ENCODE measurements at places on chromosomes 2 and 18.

GRCh38 chr2:228433721-228434120, 252.2 kb upstream of the SPHKAP start:
- DNase-seq = no peak

GRCh38 chr2:48065096-48065495, 158.8 kb upstream of the FBXO11 start:
- DNase-seq = no peak

- no peak for DNase-seq
Measured at GRCh38 chr2:228705318-228705717, 523.8 kb upstream of the SPHKAP start.

- DNase-seq = no peak
Measured at GRCh38 chr2:11711751-11712150, 34.7 kb upstream of the LPIN1 start.

- no peak for DNase-seq
Measured at GRCh38 chr2:241381872-241382271, 25.8 kb downstream of the FARP2 start.

DNA sequence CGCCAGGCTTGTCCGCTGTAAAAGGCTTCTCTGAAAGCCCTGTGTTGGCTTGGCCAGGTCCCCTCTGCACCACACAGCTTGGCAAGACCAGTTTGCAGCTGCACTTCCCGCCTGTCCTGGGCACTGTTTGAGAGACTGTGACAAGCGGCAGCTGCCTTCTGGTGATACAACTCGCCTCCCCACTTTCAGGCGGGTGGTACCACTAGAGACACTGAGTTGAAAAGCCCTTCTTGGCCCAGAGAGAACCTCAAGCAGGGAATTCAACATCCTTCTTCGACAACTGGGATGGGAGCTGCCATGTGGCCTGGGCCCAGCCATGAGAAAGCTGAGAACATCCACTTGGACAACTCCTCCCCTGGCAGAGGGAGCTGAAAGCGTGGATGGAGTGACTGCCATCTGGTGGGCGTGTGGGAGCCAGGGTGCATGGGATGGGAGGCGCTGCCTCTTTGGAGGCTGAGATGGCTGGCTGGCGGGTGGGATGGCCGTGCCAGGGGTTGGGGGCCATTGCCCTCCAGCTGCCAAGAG, 125.5 kb upstream of the REV1 start:
- no peak for DNase-seq

- DNase-seq = peak; percentile 7
Measured at GRCh38 chr2:76599732-76600368, 889.1 kb upstream of the GCFC2 start.

DNA sequence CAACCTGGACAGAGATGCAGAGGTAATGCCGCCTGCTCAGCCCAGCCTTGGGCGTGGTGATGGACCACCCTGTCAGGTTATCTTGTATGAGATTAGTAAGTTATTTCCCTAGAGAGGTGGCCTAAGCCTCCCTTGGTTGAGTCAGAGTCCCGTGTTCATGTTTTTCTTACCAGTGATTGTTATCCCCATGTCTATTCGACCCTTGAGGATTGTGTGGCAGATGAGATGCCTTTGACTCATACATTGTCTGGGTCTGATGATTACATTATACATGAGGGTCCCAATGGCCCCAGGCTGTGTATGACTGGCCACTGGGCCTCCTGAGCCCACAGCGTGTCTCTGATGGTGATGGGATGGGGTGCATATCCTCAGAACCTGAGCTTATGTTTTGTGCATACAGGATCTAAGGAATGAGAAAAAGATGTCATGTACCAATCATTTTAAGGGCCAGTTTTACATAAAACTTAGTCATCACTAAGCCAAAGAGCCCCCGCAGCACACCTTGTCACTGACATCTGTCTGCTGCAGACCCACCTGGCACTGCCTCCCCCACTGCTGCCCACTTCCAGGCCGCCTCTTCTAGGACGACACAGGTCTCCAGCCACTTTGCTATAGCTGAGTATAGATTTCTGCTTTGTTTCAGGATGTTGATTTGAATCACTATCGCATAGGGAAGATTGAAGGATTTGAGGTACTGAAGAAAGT, 7.7 kb downstream of the PPP1R7 start:
- no peak for DNase-seq

DNA sequence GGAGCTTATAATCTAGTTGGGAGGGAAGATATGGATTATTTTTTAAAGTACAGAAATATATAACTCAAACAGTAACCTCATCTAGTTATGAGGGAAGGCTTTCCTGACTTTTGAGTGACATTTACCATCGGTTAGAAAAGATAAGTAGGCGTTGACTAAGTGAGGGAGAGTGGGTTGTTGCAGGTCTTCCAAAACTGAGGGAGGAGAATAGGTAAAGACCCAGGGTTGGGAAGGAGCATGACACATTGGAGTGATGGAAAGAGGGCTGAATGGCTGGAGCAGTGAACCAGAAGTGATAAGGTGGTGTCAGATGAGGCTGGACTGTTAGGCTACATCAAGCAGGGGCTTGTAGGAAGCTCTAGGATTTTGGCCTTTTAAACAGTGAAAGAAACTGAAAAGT, 10.6 kb upstream of the NUP35 start:
- DNase-seq = no peak

DNA sequence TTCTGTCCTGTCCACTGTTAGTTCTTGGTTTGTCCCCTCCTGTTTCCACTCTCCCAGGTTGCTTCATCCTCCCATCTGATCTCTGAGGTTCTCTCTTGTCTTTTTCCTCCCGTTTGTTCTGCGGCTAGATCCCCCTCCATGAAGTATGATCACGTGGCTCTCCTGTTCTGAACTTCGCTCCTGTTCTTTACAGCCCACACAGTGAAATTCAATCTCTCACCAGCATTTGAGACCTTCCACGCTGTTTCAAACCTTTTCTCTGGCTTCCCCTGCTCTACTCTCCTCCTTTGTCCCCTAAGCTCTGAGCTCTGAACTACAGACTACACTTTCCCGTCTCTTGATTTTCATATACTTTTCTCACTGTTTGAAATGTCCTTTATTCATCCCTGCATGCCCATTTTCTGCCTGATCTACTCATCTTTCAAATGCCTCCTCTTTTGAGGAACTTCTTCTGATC, 83.5 kb downstream of the OSBPL6 start:
- no peak for DNase-seq

- DNase-seq = no peak
Measured at GRCh38 chr2:234368861-234369261, 128.0 kb downstream of the ARL4C start.

GRCh38 chr2:127231130-127231865, 11.2 kb upstream of the CYP27C1 start:
- DNase-seq = no peak

DNA sequence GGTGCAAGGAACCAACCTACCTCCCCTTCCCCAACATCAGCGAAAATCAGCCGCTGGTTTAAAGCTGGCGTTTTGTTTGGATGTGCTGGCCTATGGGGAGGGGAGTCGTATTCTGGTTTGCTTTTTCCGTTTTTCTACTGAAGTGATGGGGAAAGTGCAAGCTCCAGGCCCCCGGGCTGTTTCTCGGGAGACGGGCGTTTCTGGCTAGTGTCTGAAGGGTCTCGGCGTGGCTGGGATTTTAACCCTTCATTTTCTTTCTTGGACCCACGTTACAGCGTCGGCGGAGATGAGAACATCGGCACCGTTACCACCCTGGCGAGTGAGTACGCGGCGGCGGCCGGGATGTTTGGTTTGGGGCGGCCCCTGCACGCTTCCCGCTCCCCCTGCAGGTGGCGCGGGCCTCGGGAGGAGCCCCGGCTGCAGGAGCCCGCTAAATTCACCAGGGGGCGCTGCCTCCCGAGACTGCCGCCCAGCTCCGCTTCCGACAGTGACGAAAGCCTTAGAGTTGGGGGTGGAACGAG, 70.7 kb downstream of the PLB1 start:
- DNase-seq = peak; percentile 95

- DNase-seq = no peak
Measured at GRCh38 chr2:28980368-28981015, 606 bp upstream of the TOGARAM2 start.

GRCh38 chr2:38475567-38475881, 98.5 kb upstream of the ATL2 start:
- DNase-seq = no peak

DNA sequence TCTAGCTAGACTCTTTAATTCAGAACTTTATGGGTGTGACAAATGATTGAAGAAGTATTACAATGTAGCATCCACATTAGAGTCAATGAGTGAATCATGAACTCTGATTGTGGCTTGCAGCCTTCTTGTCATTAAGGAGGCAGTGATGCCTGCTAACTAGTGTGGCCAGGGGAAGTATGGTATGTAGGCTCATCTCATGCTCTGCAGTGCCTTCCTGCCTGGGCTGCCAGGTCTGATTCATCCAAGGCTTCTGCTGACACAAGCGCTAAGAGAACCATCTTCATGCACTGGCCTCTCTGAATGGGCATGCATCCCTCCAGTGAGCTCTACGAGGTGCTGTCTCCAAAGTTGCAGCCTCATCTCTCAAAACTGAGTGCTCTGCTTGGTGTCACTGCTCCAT, 144.3 kb downstream of the MTCL1 start:
- no peak for DNase-seq

- DNase-seq = no peak
Measured at GRCh38 chr2:113922784-113923183, 32.9 kb downstream of the ACTR3 start.

DNA sequence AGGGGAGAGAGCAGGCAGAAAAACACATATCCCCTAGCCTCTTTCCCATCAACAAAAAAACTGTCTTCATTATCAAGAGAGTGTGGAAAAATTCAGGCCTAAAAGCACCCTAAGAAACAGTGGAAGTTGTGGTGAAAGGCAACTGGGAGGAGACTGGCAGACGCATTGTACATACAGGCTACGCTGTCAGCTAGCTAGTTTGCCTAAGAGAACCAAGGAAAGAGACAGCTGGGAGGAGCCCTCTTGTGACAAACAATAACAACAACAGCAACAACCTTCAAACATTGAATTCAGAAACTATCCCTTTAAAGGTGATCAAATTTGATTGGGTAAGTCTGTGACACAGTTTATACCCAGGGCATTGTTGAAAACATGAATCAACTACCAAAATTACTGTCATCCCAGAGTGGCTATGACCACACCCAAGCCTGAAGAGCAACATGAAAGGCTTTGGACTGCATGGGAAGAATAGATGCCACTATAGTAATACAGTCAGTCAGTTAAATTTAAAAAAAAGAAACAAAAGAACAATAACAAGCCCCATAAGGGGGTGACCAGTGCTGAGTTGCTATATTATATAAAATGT, 88.9 kb upstream of the CRIM1 start:
- DNase-seq = no peak

GRCh38 chr2:46451131-46451711, 28.1 kb upstream of the TMEM247 start:
- no peak for DNase-seq

- peak; percentile 26 for DNase-seq
Measured at GRCh38 chr2:233801357-233802131, 23.4 kb downstream of the MROH2A start.

DNA sequence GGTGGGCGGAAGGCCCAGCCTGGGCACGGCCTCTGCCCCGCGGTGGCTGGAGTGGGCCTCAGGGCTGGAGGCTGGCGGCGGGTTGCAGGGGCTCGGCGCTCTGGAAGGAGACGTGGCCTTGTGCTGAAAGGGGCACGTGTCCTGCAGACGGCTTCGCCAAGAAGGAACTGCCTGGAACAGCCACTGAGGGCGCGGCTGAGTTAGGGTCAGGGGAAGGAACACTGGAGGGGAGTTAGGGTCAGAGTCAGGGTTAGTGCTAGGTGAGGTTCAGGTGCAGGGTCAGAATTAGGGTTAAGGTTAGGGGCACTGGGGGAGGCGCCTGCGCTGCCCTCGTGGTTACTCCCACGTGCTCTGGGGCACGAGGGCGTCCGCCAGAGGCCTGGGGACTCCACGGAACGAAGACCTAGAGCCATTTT, 933 bp upstream of the ADNP2 start:
- no peak for DNase-seq

DNA sequence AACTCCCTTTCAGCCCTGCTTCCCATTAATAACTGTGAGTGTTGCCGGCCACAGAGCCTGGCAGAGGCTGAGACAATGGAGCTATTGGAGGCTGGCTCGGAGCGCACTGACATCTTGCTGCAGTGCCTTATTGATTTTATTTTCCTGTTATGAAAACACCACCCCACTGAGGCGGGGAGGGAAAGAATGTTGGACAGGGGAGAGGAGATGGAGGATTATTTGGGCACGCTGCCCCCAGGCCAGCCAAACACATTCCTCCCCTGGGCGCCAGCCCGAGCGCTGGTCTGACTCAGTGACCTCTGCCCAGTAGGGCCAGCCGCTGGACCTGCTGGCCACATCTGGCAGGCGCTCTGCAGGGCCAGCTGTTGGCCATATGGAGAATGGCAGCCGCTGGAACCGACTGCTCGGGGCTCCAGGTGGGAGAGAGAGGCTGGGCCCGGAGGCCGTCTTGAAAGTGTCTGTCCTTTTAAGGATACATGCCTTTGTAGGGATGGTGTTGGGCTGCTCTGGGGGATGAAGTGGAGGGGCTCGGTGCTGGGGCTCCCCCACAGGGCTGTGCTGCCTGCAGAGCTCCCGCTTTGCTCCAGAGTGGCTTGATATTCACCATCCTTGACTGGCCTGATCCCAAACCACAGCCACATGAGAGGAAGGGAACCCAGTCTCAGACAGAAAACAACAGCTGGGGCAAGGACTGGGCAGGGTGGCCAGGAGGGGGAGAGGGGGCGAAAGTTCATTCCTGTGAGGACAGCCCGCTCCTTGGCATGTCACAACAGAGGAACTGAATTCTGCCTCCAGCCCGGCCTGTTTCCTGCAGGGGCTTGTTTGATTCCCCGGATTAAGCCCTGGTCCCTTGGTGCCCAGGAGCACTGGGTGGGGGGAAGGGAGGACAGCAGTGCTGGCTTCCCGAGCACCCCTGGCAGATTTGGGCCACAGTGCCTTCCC, 179.0 kb downstream of the KLHL29 start:
- no peak for DNase-seq

DNA sequence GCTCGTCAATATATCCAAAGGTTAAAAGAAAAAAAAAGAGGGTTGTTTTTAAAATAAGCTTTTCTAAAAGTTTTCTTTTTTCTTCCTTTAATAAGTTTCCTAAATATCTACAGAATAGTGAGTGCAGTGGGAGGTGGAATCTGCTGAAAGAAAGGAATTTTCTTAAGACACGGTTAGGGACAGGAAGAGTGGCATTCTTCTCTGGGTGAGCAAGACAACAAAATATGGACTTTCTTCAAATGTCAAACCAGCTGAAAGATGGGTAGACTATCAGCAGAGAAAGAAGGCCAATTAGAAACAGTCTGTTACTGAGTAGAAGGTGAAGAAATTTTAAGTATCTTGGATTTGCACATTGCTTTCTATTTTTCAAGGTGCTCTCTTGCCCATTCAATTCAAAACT, 222.7 kb upstream of the PIK3C3 start:
- DNase-seq = no peak

GRCh38 chr18:59323931-59324622, 5.6 kb upstream of the CPLX4 start:
- no peak for DNase-seq

GRCh38 chr2:143159486-143159840, 30.2 kb downstream of the ARHGAP15 start:
- no peak for DNase-seq

GRCh38 chr2:147773479-147773878, 71.3 kb upstream of the ACVR2A start:
- DNase-seq = no peak

Measured in germinal center (tissue), 1 donor.